ENCODE measurements at places on chromosomes 7 and 10.

GRCh38 chr7:129792721-129793120 lies 160.0 kb downstream of the UBE2H start:
- no peak for DNase-seq

- DNase-seq, result no peak
These were observed 210.6 kb downstream of the TPST1 start for GRCh38 chr7:66415659-66416265.

DNA sequence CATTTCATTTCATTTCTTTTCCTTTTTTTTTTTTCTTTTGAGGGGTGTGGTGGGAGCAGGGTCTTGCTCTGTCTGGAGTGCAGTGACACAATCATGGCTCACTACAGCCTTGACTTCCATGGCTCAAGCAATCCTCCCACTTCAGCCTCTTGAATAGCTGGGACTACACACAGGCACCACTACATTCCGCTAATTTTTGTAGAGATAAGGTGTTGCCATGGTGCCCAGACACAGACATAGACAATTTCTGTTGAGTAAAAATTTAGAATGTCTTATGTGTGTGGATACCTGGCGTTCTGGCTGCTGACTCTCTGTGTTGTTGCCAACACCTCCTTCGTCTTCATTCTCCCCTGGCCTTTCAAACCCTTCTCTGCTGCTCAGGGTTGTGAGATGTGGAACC lies 54.0 kb upstream of the PRSS58 start:
- DNase-seq, result no peak

- DNase-seq, result no peak
These were observed 2.4 kb downstream of the HABP2 start for GRCh38 chr10:113555245-113555644.

DNA sequence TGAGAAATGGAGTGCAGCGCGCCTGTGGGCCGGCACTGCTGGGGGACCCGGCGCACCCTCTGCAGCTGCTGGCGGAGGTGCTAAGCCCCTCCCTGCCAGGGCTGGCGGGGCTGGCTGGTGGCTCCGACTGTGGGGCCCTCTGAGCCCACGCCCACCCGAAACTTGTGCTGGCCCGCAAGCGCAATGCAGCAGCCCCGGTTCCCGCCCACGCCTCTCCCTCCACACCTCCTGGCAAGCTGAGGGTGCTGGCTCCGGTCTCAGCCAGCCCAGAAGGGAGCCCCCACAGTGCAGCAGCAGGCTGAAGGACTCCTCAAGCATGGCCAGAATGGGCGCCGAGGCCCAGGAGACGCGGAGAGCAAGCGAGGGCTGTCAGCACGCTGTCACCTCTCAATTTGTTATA lies 1063.0 kb upstream of the AUTS2 start:
- DNase-seq, result no peak

DNA sequence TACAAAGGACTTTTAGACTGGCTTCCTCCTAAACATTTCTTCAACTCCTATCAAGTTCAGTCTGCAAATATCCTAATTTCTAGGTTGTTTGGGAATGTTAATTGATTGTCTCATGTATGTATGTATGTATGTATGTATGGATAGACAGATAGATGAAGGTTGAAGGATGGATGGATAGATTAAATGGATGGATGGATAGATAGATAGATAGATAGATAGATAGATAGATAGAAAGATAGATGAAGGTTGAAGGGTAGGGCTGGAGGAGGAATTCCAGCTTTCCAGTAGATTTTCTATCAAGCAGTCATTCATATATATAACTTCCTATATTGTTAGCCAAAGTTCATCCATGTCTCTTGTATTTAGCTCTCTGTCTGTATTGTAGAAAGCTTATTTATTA lies 85.8 kb downstream of the KAT6B start:
- DNase-seq, result no peak

- DNase-seq, result no peak
These were observed 485.0 kb upstream of the MGMT start for GRCh38 chr10:128981881-128982615.

DNA sequence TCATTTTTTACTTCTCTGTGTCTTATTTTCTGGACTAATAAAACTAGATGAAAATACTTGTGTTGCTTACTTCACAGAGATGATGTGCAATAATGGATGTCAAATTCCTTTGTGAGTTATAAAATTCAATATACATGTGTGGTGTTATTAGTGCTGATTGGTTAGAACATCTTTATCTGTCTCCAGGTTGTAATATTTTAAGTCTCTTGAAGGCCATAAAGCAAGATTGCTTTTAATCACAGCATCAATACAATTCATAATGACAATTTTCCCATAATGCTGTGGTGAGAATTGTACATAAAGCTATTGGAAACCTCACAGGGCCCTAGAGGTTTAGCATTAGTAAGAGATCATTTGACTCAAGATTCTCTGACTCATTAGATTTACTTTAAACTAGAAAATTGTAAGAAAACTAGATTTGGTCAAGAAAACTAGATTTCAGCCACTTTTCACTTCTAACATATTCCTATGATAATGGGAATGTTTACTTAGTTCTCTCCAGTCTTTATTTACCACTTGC lies 963.7 kb downstream of the REEP3 start:
- DNase-seq, result no peak

GRCh38 chr7:35251606-35252310 lies 2.1 kb downstream of the TBX20 start:
- no peak for DNase-seq

DNA sequence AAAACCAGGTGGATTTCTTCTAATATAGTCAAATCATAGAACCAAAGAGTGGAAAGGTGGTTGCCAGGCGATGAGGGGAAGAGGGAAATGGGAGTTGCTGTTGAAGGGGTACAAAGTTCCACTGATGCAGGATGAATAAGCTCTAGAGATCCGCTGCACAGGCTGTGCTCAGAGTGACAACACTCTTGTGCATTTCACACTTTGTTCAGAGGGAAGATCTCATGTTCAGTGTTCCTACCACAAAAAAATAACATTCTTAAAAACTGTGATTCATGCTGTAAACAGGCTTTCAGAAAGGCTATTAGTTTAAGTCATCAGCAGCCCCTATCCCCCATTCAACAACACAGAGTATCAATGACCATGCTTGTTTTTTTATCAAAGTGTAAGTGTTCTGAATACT lies 213.8 kb downstream of the COBL start:
- no peak for DNase-seq

DNA sequence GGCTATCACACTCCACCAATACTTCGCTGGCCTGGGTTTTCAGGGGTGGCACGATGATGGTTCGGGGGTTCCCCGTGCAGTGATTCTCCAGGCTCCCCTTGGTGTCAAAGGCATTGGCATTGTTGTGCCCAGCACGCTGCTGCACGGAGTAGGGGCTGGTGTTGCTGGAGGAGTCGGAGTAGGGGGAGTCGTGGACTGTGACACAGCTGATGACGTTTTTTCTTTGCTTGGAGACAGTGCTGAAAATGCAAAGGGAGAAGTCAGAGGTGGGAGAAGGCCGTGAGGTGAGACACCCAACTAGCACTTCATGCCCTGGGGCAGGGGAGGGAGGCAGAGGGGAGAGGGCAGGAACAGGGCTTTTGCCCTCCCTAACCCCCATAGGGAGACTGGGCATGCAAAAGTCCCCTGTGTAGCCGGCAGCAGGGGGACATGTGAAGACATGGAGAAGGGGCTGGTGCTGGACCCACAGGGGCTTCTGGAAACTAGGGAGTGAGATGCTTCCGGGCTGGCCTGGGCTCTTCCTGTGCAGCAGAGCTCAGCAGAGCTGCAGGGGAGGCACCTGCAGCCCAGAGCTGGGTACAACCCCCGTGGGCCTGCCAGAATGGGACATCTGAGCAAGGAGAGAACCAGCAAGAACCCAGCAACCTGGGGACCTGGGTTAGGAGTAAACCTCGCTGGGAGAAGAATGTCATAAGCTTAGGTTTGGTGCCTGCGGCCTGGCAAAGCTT lies 60.5 kb downstream of the CLEC2L start:
- no peak for DNase-seq

DNA sequence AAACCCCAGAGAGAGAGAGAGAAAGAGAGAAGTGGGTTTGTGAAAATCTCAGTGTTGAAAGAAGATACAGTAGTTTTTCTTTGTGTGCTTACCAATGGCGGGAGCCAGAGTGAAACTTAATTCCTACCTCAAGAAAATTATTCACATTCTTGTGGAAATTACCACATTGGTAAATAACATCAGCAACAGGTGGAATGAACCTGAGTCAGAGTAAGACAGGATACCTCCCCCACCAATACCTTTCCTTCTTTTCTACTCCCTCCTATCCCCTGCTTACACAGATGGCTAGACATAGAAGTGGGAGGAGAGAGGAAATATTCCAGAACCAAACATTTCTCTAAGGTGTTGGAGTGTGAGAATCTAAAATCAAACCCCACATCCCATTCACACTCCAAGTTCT lies 793.9 kb downstream of the SORCS3 start:
- no peak for DNase-seq

DNA sequence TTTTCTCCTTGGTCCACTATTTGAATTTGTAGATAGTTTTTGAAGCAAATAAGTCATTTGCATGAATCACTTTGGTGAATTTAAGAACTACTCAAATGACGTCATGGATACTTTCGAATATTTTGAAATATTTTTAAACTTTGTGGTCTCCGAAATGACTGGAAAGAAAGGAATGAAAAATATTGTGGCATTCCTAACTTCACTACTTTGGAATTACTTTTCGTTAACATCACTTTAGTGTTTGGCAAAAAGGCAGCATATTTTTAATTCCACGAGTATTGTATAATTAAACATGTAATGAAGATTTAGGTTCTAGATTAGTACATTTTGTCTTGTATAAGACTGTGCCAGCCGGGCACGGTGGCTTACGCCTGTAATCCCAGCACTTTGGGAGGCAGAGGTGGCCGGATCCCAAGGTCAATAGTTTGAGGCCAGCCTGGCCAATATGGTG lies 35.3 kb upstream of the ZRANB1 start:
- no peak for DNase-seq

GRCh38 chr10:47260505-47261111 lies 39.4 kb upstream of the GDF10 start:
- DNase-seq, result no peak

DNA sequence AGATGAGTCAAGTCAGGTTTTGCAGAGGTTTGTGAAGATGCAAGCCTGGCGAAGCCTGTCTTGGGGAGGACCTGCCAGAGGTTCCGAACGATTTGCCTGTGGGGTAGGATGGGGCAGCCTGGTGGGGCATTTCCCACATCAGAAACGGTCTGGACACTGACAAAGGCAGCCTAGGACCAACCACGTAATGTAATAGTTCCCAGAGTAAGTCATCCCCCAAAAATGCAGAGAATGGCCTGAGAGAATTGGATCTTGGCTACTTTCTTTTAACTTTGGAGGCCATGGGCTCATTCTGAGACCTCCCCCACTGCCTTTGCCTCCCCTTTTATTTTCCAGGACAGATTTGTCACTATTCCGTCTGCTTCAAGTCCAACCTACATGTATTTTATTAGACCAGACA lies 168.9 kb upstream of the SH2B2 start:
- DNase-seq, result no peak

GRCh38 chr7:5586279-5586962 lies 162.8 kb upstream of the TNRC18 start:
- no peak for DNase-seq

GRCh38 chr10:34809796-34810195 lies 5.3 kb downstream of the PARD3 start:
- DNase-seq, result no peak

GRCh38 chr10:81920213-81920829 lies 45.3 kb downstream of the NRG3 start:
- no peak for DNase-seq

DNA sequence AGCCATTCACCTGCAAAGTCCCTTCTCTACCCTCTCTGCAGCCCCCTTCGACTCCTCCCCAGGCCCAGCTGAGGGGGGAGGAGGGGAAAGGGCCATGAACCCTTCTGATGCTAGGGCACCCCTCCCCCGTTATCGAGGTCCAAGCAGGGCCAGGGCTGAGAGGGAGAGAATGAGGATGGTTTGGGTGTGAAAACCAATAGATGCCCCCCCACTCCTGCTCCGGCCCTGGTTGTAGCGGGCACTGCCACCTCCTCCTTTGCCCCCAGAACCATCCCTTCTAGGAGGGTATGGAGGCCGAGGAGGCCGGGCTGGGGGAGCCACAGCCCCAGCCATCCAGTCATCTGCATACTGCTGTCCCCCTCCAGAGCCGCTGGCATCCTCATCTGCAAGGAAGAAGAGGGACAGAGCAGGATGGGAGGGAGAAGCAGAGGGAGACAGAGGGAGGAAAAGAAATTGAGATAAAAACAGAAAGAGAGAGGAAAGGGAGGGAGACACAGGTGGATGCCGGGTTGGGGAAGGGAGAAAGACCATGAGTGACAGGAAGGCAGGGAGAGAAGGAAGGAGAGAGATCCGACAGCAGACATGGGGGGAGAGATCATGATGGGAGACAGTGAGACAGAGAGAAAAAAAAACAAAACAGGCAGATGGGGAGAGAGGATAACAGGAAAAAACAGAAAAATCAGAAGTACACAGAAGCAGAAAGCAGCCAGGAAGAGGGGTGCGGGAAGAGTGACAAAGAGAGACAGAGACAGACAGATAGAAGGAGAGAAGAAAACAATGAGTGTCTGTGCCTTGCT lies 1.9 kb upstream of the GAL3ST4 start:
- no peak for DNase-seq

- DNase-seq, result no peak
These were observed 32.4 kb downstream of the SPDYE6 start for GRCh38 chr7:102323914-102324195.

DNA sequence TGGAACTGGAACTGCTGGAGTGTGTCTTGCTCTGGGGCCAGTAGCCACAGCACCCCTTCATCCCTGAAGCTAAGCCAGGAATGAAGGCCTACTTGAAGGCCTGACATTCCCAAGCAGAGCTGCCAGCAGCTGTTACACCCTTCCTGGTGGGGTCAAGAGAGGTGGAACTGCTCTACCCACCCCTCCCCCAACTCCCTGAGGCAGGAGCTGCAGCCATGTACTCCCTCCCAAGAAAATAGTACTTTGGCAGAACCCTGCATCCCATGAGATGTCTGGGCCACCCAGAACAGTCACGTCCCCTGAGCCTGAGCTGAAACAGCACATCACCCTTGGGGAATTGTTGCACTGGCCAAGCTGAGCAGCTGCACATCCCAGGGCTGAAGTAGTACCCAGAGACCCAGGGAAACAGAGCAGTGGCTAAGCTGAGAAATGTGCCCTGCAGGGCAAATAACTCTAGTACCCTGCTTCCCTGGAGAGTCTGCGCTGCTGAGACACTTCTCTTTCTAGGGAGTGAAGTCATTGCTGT lies 63.4 kb upstream of the PLA2G12B start:
- DNase-seq, result no peak

DNA sequence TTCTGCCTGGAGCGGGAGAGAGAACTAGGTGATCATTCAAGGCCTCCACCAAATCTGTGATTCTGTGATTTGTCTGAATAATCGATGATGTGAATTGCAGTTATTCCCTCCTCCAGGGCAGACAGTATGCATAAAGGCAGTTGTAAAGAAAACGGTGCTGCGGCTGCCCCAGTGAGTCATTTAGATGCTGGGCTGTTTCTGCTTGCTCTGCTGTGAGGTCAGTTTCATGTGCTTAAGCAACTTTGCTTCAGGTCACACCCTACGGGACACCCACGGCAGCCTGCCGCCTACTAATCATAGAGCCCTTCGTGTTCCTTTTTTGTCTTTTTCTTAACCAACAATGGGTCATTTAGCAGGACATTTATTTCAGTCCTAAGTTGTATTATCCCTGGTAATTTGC lies 158.1 kb upstream of the PITRM1 start:
- DNase-seq, result no peak

All from activated CD4-positive, alpha-beta T cell treated with anti-CD3 and anti-CD28 coated beads for 24 hours (primary cell).